ENCODE measurements at places on chromosomes 7 and 10.
A peak's percentile ranks its signal among the peaks of the same experiment; 100 is the strongest.

- no peak for DNase-seq
Observed at GRCh38 chr10:112271982-112272381, 11.2 kb upstream of the TECTB start.

DNA sequence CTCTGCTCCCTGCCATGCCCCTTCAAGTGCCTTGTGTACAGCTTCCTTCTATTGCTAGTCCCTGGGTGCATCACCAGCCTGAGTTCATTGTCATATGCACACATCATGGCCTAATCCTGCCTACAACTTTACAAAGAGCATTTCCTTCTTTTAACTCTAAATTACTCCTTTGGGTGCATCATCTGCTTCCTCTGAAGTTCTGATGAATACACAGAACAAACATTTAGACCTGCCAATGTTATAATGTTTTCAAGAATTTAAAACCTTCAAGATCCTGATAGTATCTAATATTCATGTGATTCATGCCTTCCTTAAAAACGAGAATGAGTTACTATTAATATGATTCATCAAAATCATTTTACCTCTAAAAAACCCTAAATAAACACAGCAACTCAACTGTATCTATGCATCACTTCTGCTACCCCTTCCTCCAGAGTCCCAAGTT lies 357.1 kb downstream of the MAGI2 start:
- no peak for DNase-seq

DNA sequence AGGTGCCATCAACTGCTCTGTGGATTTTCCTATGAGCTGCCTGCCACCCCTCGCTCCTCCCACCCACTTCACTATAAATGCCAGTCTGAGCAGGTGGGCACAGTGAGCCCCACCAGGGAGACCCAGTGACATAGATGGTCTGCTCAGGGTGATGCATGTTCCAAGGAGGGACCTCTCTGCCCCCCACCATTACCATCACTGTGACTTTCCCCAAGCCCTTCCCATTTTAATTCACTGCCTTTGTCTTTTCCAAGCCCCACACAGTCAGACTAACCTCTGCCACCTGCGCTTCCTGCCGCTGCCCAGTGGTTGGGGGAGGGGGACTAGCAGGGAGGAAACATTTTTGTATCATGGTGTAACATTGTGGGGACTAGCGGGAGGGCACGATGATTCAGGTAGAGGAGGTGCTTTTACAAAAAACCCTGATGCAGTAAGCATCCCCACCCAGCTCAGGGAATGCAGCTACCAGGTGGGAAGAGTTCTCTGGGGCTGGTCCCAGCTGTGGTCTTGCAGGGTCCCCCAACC lies 24.6 kb downstream of the PRSS2 start:
- no peak for DNase-seq

GRCh38 chr10:31707093-31708039 lies 221.3 kb downstream of the ARHGAP12 start:
- no peak for DNase-seq

DNA sequence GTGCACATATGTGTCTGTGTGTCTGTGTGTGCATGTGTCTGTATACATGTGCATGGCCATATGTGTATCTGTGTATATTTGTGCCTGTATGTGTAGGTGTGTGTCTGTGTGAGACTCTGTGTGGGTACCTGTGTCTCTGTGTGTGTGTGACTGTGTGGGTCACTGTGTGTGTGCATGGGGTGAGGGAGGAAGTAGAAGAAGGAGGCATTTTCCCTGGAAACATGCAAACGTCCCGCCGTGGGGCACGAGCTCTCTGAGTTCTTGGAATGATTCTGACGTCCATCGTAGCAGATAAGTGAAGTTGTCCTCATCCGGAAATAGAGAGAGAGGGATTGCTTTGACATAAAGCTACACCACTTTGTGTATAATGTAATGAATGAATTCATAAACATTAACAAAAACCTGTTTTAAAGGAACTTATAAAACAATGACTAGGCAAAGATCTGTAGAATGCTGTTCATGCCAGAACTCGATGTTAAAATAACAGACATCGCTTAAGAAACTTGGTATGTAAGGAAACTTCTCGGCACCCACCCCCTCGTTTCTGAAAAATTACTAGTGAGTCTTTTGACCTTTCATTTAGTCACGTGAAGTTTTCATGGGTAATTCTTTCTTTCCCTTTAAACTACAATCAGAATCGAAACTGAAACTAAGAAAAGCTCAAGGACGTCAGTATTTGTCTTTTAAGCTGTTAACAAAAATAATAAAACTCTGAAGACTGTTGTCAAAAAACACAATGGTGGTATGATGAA lies 43.6 kb upstream of the KLF6 start:
- no peak for DNase-seq

GRCh38 chr10:5565671-5566581 lies 41.2 kb downstream of the CALML3 start:
- DNase-seq = peak; percentile 62

GRCh38 chr10:116785867-116786266 lies 43.5 kb upstream of the HSPA12A start:
- no peak for DNase-seq

- peak; percentile 74 for DNase-seq
Observed at GRCh38 chr10:122703483-122704448, 4.1 kb upstream of the C10orf120 start.

DNA sequence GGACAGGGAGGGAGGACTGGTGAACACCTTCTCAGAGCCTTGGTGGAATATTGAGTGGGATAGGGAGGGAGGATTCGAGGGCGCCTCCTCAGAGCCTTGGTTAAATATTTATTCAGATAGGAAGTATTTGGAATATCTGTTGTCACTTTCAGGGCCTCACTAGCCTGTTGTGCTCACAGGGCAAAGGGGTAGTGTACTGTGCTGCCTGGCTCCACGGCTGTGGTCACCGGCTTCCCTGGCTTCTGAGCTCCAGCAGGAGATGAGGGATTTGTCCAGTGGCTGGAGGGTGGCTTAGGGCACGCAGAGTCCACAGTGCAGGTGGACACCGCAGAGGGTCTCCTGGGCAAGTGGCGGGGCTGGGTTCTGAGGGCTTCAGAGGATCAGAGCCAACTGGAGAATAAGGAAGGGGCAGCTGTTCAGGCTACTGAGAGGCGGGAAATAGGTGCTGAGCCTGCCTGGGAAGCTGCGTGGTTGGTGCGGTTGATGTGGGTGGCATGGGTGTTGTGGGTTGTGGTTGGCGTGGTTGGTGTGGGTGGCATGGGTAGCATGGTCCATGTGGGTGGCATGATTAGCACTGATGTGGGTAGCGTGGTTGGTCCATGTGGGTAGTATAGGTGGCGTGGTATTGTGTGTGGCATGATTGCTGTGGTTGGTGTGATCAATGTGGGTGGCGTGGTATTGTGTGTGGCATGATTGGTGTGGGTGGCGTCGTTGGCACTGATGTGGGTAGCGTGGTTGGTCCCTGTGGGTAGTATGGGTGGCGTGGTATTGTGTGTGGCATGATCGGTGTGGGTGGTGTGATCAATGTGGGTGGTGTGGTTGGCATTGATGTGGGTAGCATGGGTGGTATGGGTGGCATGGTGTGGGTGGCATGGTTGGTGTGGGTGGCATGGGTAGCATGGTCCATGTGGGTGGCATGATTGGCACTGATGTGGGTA lies 16.7 kb downstream of the INPP5A start:
- no peak for DNase-seq

GRCh38 chr7:105974471-105974870 lies 11.4 kb downstream of the CDHR3 start:
- peak; percentile 39 for DNase-seq

GRCh38 chr7:30681815-30682211 lies 443 bp downstream of the CRHR2 start:
- peak; percentile 36 for DNase-seq

DNA sequence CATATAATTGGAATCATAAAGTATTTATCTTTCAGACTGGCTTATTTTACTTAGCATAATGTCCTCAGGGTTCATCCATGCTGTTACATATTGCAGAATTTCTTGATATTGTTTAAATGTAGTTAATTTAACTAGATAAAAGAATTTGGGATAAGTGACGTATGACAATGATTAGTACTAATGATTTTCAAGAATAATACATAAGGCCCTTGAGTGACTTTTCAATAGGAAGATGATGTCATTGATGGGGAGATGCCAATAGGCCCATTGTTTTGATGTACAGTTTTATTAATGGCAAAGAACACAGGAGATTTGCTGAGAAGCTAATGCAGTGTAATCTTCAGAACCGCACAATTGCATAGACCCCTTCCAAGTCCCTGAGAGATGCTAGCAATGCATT lies 537.4 kb upstream of the PHF14 start:
- no peak for DNase-seq

GRCh38 chr7:36949711-36950600 lies 225.7 kb upstream of the AOAH start:
- DNase-seq = no peak

DNA sequence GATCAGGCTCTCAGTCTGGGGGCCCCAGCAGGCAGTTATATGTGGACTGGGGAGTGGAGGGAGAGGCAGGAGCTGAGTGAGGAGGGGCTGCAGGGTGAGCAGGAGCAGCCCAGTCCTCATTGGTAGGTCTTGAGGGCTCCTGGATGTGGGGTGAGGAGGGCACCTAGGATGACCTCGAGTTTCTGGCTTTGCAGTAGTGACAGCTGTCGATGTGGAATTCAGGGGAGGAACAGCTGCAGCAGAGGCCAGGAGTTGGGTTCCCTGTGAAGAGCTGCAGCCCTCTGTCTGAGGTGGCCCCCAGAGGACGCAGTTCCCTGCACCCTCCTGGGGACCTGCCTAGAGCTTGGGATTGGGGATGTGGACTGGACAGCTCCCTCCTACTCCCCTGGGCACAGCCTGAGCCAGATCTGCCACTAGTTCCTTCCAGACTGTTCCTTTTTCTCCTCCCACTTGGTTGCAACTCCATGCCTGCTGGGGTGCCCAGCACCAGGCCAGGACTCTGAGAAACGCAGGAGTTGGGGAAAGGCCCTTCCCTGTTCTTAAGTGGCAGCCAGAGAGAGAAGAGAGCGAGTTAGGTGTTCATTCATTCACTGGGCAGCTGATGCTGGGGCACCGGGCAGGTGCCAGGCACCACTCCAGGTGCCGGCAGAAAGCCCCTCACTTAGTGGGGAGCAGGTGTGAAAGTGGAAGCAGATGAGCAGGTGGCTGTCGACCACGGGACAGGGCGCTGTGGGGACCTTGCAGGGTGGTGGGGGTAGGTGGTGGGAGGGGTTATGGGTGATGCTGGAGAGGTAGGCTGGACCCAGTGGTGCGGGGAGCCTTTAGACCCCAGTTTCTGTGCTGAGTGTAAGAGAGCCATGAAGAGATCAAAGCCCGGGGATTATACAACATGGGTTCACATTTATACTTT lies 57.9 kb downstream of the PRF1 start:
- no peak for DNase-seq

DNA sequence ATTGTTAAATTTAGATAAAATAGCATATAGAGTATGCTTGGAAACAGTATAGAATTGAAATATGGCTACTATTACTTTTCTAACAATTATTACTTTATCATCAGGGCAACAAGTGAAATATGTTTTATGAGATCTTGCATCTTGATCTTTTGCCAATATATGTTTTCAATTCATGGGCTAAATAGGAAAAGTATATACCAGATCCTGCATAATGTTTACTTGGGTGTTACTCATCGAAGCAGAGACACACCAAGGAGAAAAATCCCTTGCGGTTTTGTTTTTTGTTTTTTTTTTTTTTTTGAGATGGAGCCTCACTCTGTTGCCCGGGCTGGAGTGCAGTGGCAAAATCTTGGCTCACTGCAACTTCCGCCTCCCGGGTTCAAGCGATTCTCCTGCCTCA lies 541.4 kb downstream of the SUGCT start:
- DNase-seq = no peak

- DNase-seq = no peak
Observed at GRCh38 chr7:93327006-93327633, 95.0 kb downstream of the VPS50 start.

DNA sequence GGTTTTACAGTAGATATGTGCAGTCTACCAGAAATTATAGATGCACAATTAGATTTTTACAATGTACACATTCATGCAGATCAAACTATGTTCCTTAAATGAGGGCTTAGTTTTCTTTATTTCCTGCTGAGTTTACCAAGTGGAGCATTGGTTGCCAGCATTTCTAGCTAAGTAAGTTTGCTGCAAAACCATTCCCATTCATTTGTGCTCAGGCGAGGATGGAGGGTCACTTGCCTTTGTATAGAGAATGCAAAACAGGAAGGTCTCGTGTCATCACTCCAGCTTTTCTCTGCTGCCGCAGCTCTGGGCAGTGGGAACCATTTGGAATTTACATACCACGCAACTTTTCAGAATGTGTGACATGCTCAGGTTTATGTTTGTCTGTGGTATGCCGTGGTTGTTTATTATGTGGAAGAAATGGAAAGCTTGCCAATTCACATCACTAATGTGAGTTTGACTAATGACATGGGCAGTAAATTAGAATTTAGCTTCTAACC lies 198.6 kb downstream of the TRIL start:
- no peak for DNase-seq

- DNase-seq = no peak
Observed at GRCh38 chr10:74297389-74298080, 146.5 kb downstream of the ADK start.

DNA sequence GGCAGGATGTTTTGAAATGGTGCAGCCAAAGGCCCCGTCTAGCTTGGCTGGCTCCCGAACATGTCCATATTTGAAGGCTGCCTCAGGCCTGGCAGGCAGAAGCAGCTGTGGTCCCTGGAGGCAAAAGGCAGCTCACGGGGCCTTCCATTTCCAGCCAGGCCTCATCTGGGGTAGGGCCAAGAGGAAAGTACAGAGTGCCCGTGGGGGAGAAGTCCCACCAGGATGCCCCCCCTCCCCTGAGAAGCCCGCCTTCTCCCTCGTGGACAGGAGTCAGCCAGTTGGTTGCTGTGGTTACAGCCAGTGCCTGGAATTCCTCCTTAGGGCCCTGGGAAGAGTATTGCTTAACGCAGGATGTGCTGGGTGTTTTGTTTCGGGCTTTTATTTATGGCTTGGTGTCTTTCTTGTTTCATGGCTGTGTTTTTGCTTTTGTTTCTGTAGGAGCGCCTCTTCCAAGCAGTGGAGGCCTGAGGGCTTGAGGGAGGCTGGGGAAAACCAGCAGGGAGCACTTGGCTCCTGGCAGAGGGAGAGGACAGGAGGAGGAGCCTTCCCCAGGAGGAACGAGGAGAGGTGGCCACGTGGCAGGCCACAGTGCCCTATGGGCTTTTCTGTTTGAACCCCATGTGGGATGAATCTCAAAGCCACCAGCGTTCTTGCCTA lies 45.4 kb downstream of the CHST3 start:
- DNase-seq = no peak

DNA sequence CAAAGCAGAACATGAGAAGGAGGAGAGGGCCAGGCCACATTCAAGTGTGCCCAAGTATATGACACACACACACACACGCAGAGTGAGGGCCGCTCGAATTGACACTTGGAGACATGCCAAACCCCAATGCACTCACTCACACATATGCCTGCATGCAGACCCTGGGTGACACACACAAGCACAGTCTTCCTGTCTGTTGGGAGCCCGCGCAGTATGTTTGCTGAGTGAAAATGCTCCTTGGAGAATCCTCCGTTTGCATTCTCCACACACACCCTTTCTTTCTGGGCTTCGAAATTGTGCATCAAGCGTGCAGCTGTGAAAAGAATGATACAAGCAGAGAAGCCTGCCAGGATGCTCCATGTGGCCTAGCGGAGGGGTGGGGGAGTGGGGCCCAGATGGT lies 120.9 kb downstream of the PLXNA4 start:
- DNase-seq = no peak

Data from WERI-Rb-1 (cell line).